ENCODE measurements at places on chromosomes 11 and 22.

GRCh38 chr11:62854825-62855570, 15.6 kb upstream of the WDR74 start:
- DNase-seq: peak; percentile 12

- peak; percentile 99 for DNase-seq
Measured at GRCh38 chr11:128921793-128922192, 20.9 kb downstream of the TP53AIP1 start.

DNA sequence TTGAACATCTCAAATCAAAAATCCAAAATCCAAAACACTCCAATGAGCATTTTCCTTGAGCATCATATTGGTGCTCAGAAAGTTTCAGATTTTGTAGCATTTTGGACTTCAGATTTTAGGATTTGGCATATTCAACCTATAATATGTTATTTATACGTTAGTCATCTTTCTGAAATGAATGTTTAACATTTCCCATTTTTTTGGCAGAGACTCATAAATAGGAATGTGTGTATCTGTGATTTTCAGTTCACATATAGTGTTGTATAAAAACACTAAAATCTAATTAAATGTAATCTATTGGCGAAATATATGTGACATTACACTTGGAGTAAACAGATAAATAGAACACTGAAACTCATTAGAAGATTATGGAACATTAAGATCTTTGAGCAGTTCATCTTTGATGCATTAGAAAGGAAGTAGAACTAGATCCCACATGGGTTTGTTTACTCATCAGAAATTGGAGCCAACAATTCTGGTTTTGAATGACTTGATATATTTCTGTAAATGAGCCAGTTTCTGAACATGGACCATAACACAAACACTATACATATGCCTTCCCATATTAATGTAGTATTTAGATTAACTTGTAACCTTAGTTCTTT, 153.1 kb downstream of the UVRAG start:
- DNase-seq: no peak

DNA sequence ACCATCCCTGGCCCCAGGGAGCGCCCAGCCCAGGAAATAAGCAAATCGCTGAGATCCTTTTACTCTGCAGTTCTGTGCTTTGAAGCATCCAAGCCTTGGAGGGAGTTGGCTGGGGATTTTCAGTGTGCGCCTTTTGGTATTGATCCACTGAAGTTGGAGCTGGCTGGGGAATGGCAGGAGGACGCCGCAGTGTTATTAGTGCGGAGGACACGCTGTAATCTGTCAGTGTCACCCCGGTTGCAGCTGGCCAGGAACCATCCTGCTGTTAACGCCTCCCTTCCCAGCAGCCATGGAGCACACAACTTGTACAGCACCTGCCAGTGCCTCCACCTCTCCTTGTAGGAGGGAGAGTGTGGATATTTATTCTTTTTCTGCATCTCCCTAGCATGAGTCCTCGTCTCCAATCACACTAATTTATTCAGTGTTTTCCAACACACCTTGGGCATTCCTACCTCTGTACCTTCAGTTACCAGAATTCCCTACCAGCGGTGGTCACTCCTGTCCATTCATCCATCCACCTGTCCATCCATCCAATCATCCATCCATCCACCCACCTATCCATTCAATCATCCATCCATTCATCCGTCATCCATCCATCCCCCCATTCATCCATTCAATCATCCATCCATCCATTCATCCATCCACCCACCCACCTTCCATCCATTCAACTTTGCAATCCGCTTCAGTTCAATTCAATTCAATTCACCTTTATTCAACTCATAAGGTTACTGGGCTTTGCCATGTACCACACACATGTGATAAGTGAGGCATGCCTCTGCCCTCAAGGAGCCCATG, 21.9 kb upstream of the EIF3D start:
- no peak for DNase-seq

DNA sequence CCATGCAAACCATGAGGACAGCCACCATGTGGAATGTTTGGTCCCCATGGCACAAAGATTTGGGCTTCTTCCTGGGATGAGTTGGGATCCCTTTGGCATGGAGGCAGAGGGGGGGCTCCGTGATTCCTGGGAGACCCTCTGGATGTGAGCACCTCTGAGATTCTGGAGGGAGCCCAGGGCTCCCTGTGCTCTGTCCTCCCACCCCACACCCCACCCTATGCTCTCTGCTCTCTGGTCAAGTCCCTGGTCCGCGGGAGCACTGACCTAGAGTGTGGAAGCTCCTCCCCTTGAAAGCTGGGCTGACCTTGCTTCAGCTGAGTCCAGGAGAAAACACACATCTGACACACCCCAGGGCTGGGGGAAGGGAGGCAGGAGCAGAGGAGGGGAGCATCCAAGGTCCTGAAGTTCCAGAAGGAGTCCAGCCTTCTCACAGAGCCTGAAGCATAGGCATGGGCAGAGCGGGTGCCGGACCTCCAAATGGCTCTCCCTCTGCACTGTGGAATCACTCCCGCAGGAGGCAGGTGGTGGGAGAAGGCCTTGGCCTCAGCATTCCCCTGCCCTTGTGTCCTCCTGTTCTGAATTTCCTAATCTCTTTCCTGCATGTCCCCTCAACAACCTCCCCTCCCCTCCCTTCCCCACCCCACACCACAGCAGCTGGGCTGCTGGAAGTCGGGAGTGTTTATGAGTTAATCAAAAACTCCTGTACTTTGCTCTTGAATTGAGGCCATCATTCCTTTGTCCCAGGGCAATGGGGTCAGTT, 25.7 kb upstream of the OAF start:
- DNase-seq: no peak

GRCh38 chr11:32092581-32093170, 1.8 kb downstream of the RCN1 start:
- DNase-seq: no peak

GRCh38 chr22:48742191-48742555, 1085.5 kb downstream of the BRD1 start:
- DNase-seq: no peak

DNA sequence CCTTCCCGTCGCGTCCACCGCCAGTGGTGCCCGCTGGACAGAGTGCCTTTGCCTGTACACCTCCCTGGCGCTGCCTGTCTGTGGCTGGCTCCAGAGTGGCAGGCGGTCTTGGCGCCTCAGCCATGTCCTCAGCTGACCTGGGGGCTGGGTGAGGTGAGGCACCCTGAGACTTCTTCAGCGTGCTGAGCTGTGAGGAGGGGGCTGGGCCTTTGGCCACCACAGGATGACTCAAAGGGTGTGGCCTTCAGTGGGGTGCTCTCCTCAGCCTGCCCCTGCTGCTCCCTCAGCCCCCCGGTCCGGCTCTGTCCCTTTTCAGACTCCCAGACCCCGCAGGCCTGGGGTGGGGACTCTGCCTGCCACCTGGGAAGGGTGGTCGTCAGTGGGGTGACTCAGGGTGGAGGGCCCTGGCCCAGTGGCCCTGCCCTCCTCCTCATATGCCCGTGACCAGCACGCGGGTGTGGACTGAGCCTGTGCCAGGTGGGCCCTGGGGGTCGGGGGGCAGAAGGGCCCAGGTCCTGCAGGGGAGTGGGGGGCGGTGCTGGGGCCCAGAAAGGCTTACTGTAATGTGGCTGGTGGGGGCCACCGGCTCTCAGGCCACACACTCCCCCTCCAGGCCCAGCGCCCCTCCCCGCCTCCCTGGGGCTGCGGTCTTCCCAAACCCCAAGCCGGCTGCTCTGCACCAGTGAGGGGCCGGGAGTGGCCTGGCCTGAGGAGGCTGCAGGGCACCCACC, 15.9 kb downstream of the CRELD2 start:
- DNase-seq: peak; percentile 23

GRCh38 chr11:61039916-61040315, 62.4 kb upstream of the CD5 start:
- DNase-seq: peak; percentile 46

- no peak for DNase-seq
Measured at GRCh38 chr11:127485541-127485940, 485.0 kb upstream of the KIRREL3 start.

DNA sequence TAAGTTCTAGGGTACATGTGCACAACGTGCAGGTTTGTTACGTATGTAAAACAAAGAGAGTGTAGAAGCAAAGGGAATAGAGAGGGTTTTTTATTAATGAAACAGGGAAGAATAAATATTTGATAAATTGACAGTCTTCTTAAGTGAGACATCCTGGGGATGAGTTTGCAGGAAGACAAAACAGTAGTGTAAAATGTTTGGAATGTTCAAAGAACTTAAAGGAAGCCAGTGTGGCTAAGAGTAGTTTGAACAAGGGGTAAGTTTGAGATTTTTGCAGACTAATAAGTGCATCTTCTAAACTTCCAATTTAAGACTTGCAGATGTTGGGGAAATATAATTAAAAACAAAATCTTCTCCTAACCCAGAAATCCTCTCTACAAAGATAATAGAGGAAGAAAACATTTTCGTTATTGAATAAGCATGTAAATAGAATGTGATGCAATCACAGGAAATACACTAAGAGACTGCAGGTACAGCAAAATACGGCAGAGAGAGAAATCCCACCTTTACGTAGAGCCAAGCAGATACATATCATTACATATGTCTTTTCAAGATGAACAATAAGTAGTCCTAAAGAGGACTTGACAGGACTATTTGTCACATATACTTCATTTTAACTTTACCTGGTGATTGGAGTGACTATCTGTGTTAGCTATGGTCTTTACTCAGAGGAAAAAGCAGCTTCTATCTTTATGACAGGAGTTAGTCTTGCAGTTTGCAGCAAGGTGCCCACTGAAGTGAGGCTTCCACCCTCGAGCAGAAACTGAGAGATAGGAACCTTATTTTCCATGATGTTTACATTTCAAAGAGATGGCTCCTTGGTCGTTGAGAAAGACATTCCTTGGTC, 402.1 kb downstream of the CNTN5 start:
- DNase-seq: no peak

DNA sequence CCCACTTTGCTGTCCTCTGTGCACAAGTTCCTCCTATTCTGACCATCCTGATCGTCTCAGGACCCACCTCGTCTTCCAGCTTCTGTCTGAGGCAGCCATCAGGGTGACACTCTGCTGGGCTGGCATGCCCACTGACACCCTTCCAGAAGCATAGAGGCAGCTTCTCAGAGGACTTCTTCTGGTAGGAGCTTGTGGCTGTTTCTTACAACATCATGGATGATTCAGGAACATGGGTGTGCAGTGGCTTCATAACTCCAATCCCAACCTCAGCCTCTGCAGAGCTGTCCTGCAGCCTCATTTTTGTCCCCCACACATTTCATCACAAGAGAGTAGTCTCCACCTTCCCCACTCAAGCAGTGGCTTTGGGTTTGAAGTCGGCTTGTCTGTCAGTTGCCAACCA, 20.9 kb upstream of the CTR9 start:
- peak; percentile 73 for DNase-seq

DNA sequence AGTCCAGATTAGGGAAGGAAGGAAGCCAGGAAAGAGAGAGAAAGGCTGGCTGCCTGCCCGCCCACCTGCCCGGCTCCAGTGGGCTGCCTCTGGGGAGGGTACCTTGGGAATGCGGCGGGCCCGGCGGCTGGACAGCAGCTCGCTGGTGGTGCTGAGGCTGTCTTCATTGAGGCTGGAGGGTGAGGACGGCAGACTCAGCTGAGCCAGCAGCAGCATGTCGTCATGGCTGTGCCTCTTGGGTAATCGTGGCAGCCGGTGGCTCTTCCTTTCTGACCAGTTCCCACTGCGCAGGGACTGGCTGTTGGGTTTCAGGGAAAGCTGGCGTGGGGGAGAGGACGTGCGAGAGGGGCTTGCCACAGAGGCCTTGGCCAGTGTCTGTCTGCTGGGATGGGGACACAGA, 32.9 kb downstream of the RPL27A start:
- DNase-seq: peak; percentile 62

DNA sequence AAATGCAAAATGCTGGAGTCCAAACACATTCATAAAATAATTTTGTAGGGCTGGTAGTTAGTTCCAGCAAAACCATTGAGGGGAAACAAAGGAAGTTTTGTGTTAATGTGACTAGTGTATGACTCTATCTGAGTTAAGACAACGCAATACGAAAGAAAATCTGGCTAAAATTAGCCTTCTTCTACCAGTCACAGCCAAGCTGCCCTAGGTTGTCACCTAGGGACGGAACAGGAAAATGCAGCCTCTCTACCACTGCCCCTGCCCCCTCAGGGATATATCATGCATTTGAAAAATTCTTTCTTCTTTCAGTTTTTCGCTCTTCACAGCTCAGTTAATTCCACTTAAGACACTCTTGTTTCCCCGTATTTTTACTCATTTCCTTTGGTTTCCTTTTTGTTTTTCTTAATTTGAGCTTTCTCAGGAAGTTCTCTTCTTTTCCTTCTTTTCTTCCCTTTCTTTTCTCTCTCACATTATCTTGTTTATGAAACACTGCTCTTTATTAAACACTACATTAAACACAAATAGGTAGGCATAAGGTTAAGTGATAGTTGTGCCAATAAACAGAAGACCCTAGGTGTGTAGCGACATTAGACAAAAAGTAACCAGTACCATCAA, 30.6 kb downstream of the KIRREL3 start:
- DNase-seq: no peak

GRCh38 chr11:83477772-83478171, 191.6 kb upstream of the CCDC90B start:
- DNase-seq: peak; percentile 10

- DNase-seq: no peak
Measured at GRCh38 chr11:22006901-22007300, 186.0 kb upstream of the ANO5 start.

DNA sequence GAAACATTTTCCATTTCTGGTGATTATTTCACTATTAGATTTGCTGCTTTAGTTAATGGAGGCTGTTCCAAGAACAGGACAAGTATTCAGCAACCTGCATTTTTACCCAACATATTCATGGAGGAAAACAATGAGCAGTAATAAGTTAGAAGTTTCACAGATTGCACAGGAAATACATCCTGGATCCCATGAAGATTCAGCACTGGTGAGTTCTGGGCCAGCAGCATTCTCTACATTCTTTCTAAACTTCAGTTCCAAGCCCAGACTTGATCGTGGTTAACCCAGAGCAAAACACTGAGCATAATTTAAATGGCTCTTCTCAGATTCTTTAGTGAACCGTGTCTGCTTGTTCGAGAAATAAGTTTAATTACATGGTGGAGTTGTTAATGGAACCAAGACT, 3.8 kb downstream of the FJX1 start:
- DNase-seq: no peak

GRCh38 chr11:11387207-11387606, 34.2 kb upstream of the CSNK2A3 start:
- no peak for DNase-seq

- DNase-seq: peak; percentile 59
Measured at GRCh38 chr11:47724041-47724729, 9.0 kb upstream of the AGBL2 start.

DNA sequence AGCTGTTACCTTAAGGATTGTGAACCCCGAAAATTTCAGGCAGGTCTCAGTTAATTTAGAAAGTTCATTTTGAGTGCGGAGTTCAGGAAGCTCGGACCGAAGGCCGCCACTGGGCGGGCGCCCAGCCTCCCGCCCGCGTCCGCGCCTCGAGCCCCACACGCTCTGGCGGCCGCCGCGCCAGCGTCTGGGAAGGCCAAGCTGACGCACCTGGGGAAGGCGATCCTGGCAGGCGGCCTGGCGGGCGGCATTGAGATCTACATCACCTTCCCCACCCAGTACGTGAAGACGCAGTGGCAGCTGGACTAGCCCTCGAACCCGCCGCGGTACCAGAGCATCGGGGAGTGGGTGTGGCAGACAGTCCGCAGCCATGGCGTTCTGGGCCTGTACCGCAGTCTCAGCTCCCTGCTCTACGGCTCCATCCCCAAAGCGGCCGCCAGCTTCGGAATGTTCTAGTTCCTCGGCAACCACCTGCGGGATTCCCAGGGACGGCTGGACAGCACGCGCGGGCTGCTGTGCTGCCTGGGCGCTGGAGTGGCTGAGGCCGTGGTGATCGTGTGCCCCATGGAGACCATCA, 79.5 kb downstream of the CCDC83 start:
- no peak for DNase-seq
